ENCODE measurements at places on chromosomes 16 and 17.

DNA sequence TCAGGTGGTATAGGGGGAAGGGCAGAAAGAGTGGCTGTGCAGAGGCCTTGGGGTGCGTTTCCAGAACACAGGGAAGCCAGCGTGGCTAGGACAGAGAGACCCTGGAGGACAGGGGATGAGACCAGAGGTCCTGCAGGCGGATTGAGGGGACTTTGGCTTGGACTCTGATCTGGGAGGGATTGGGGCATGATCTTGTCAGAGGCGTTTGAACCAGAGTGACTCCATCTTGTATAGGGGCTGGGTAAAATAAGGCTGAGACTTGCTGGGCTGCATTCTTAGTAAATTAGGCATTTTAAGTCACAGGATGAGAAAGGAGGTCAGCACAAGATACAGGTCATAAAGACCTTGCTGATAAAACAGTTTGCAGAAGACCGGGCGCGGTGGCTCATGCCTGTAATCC lies 5.4 kb upstream of the NATD1 start:
- H3K36me3 ChIP-seq = no peaks in the 10 kb centered on the region
- H3K4me1 ChIP-seq = no peaks in the 10 kb centered on the region
- H3K27me3 ChIP-seq = no peaks in the 10 kb centered on the region
- H3K27ac ChIP-seq = no peak overlapping the region

DNA sequence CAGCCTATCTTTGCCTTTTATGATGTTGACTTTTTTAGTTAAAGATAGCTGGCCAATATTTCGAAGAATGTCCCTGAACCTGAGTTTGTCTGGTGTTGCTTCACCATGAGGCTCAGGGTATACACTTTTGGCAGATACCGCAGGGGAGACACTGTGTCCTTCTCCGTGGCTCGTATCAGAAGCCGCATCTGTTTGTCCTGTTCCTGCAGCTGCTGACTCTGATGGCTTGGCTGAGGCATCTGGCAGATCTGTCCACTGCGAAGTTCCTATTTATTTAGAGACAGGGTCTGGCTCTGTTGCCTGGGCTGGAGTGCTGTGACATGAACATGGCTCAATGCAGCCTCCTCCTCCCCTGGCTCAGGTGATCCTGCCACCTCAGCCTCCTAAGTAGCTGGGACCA lies 93.5 kb downstream of the CRISPLD2 start:
- peaks cover 48% of the 10 kb centered on the region for H3K4me1 ChIP-seq
- peak; percentile 62 for DNase-seq
- H3K27me3 ChIP-seq = no peaks in the 10 kb centered on the region
- H3K4me3 ChIP-seq = no peak overlapping the region
- H3K36me3 ChIP-seq = no peaks in the 10 kb centered on the region

GRCh38 chr17:73910206-73910605 lies 266.0 kb upstream of the SDK2 start:
- H3K36me3 ChIP-seq = no peaks in the 10 kb centered on the region
- H3K27ac ChIP-seq = no peak overlapping the region
- no peaks in the 10 kb centered on the region for H3K27me3 ChIP-seq
- DNase-seq = no peak

DNA sequence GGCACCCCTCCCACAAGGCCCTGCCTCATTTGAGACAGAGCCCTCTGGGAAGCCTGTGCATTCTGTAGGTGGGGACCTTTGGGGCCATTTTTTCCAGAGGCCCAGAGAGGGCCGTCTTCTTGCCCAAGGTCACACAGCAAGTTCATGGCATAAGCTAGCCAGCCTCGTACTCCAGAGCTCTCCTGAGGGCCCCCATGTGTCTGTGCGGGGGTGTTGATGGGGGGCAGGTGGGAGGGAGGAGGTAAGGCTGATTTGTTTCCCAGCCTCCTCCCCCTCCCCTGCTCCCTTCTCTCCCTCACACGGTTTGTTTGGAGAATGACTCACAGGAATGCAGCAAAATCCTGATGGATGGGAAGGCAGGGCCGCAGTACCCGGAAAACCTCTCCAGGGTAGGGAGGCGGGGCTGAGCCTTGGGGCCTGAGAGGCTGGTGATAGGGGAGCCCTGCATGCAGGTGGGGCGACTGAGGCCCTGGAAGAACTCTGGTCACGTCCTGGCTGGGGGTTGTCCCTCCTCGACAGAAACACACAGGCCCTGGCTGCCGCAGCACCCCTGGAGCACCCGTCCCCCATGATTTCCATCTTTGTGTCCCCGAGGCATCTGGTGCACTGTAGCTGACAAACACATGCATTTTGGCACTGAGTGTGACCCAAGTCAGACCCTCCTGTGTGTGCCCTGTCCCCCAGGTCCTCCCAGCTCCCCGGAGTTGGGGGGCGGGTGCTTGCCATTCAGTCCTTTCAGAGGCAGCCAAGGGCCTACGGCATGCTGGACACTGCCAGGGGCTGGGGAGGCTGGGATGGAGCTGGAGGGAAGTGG lies 29.7 kb downstream of the RAI1 start:
- DNase-seq = no peak
- peak overlapping the region; percentile 22 for H3K27ac ChIP-seq
- no peak overlapping the region for H3K4me3 ChIP-seq
- H3K36me3 ChIP-seq = no peaks in the 10 kb centered on the region

GRCh38 chr16:80518436-80518835 lies 22.4 kb upstream of the DYNLRB2 start:
- H3K27me3 ChIP-seq = no peaks in the 10 kb centered on the region
- no peaks in the 10 kb centered on the region for H3K4me1 ChIP-seq
- no peak overlapping the region for H3K4me3 ChIP-seq
- H3K36me3 ChIP-seq = no peaks in the 10 kb centered on the region
- H3K27ac ChIP-seq = no peak overlapping the region
- DNase-seq = no peak

DNA sequence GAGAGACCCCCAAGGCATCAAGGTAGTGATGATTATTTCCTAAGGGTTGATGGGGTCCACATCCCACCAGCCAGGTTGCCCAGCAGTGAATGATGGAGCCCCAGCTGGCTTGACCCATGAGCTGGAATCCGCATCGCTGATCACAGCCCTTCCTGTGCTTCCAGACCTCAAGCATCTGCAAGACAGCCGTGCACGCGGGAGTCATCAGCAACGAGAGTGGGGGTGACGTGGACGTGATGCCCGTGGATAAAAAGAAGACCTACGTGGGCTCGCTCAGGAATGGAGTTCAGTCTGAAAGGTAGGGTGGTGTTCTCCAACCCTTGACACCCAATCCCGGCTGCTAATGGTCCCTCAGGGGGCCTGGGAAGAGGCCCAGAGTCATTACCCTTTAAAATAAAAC lies 69.3 kb downstream of the CRISPLD2 start:
- H3K4me3 ChIP-seq = no peak overlapping the region
- H3K36me3 ChIP-seq = no peaks in the 10 kb centered on the region
- DNase-seq = no peak

DNA sequence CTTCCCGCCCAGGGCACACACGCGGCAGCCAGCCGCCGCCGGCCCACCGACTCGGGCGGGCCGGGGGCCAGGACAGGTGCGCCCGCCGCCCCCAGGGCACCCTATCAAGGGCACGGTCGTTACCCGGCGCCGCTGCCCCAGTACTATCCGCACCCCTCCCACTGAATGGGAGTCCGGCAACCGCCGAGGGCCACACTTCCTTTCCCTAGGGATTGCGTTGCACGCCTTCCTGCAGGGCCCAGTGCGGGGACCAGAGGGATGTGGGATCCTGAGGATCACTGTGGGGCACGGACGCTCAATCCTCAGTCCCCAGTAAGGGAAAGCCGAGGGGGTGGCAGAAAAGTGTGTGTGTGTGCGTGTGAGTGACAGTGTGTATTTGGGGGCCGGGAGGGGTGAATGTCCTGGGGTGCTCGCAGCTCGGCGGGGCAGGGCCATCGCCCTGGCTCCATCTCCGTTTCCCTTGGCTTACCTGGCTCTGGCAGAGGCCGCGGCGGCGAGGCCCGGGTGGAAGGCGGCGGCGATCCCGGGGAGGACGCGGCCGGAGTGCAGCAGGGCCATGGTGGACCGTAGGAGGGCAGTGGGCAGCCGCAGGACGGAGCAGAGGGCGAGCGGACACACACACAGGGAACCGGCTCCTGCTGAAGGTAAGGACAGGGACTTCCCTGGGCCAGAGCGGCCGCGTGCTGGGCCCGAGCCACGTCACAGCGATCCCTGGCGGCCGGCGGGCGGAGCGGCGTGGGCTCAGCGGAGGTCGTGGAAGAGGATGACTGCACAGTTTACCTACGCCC lies at the start of gene GOT2:
Gene GOT2, minus strand, starts transcription at position 646 of the 788 bp plus-strand sequence. Its CDS starts 88 bp downstream, at position 558.
- no peaks in the 10 kb centered on the region for H3K27me3 ChIP-seq
- DNase-seq = peak; percentile 35
- peak within 1 kb of the TSS; percentile 67 for H3K27ac ChIP-seq
- H3K36me3 ChIP-seq = no peaks in the 10 kb centered on the region

- H3K27ac ChIP-seq = peak overlapping the region; percentile 87
- no peaks in the 10 kb centered on the region for H3K36me3 ChIP-seq
- DNase-seq = peak; percentile 39
- peaks cover 3% of the 10 kb centered on the region for H3K4me1 ChIP-seq
- H3K27me3 ChIP-seq = no peaks in the 10 kb centered on the region
Observed at GRCh38 chr17:17109907-17110306, 67.7 kb downstream of the MPRIP start.

GRCh38 chr16:49015225-49015592 lies 266.4 kb downstream of the CBLN1 start:
- no peaks in the 10 kb centered on the region for H3K36me3 ChIP-seq
- H3K4me3 ChIP-seq = no peak overlapping the region
- no peak overlapping the region for H3K27ac ChIP-seq
- no peak for DNase-seq
- no peaks in the 10 kb centered on the region for H3K27me3 ChIP-seq
- H3K4me1 ChIP-seq = no peaks in the 10 kb centered on the region

DNA sequence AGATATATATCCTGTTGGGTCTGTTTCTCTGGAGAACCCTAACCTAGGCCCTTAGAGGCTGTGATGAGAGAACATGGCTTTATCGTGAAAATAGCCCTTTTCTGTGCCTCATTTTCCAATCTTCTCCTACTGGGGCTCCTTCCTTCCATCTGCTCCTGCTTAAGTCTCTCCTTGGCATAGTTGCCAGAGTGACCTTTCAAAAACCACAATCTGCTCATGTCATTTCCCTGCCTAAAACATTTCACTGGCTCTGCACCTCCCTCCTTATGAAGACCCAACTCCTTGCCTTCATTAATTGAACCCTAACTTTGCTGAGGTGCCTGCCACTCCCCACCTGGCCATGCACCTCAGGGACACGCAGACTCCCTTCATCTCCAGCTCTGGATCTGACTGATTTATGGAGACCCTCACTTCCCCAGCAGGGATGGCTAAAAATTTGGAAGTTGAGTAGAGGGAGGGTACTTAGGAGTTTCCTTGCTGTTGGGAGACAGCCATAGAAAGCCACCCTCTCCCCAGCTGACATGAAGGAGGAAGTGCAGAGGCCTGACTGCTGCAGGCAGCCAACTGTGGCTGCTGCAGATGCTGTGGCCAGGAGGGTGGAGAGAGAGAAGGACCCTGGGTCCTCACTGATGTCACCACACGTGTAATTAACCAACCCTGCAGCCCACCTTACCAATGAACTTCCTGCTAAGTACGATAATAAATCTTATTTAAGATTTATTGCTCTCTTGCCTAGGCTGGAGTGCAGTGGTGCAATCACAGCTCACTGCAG lies 6.3 kb upstream of the GGA2 start:
- no peak overlapping the region for H3K4me3 ChIP-seq
- no peak for DNase-seq
- H3K27me3 ChIP-seq = no peaks in the 10 kb centered on the region
- H3K27ac ChIP-seq = no peak overlapping the region
- no peaks in the 10 kb centered on the region for H3K4me1 ChIP-seq

- H3K4me1 ChIP-seq = peaks cover 25% of the 10 kb centered on the region
- no peaks in the 10 kb centered on the region for H3K27me3 ChIP-seq
- DNase-seq = no peak
- peaks cover 29% of the 10 kb centered on the region for H3K36me3 ChIP-seq
- no peak overlapping the region for H3K4me3 ChIP-seq
- H3K27ac ChIP-seq = no peak overlapping the region
Observed at GRCh38 chr16:18784917-18785623, 5.1 kb downstream of the RPS15A start.

DNA sequence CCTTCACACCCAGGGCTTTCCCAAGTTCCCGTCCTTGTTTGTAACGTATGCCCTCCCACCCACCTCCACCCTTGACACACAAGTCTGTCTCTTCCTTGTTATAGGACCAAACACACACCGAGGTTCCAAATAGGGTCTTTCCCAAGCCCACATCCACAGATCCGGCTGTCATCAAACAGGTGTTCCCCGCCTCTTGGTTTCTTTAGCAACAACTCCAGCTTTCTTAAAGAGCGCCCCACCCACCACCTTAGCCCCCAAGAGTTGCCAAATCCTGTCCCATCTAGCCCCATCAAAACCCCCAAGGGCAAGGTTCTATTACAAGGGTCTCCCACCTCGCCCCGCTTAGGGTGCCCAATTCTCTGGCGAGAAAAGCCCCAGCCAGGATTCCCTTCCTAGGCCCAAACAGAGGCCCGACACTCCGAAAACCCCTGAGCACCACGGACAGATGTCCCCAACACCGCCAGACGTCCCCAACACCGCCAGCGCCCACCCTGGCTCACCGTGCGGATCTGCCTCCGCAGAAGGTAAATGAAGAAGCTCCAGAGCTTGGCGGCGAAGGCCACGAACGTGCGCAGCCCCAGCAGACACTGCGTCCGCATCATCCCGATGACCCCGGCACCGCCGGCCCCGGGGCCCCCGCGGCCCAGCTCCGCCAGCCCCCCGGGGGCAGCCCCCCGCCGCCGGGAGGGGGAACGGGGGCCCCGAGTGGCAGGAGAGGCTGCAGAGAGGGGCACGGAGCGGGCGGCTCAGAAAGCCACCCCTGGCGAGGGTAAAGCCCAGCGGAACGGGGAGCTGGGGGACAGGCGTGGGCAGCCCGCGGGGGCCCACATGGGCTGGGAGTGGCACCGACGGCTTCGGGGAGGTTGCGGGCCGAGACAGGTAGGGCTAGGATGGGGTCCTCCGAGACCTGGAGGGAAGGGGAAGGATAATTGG lies 573 bp downstream of the CTDNEP1 start:
- peak overlapping the region; percentile 69 for H3K4me3 ChIP-seq
- H3K4me1 ChIP-seq = peaks cover 57% of the 10 kb centered on the region
- peaks cover 35% of the 10 kb centered on the region for H3K36me3 ChIP-seq
- H3K27me3 ChIP-seq = no peaks in the 10 kb centered on the region
- DNase-seq = no peak
- H3K27ac ChIP-seq = peak overlapping the region; percentile 96

Data from tibial nerve (tissue), 4 donors.